ENCODE measurements at places on chromosomes 1 and 21.
A peak's percentile ranks its signal among the peaks of the same experiment; 100 is the strongest.

DNA sequence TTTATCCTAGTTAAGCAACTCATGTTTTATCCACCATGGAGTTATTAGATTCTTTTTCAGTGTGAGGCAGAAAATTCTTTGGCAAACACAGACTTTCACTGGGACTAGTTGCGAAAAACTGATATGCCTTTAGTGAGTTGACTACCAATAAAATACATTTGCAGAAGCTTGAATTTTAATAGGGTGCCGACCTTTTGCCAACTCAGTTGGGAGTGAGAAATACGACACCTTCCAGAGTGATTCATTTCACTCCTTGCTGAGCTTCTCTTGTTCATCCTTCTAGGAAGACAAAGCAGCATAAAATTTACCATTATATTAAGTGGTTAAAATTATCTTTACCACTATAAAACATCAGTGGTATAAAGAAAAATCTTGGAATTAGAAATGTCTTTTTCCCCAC, 1.2 kb upstream of the KRTAP23-1 start:
- no peak for DNase-seq

DNA sequence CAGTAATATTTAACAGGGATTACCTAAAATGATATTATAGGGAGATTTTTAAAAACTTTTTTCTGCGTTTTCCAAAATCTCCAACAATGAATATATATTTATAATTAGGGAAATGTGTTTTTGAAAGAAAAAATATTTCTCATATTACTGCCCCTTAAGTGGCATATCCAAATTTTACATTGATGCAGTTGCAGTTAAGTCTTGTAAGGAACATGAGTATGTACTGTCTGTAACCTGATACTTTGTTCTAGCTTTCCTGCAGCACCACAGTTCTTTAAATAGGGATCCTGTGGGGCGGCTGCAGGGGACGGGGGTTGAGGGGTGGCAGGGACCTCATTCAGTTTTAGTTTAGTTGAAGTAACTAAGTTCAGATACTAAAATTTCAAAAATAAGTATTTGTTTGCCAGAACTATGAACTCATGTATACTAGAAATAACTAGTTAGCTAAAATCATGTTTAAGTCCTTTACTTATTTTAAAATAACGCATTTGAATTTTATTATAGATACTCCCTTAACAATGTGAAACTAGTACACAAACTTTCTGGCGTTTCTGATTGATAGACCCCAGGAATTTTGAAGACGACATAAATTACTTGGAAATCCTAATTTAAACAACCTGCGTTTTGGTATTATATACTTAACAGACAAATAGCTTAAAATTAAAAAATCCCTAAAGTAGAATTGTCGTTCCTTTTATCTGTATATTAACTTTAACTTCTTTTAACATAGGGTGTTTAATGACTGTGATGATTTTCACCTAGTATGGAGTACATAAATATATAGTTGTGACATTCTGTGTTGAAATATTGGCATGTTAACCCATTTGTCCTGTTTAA, 639 bp upstream of the DNAJB4 start:
- DNase-seq, result peak; percentile 50

- DNase-seq, result no peak
These were observed 43.4 kb downstream of the SLC45A1 start for GRCh38 chr1:8361198-8361849.

- DNase-seq, result no peak
These were observed 28.5 kb downstream of the RAB3B start for GRCh38 chr1:51961954-51962353.

DNA sequence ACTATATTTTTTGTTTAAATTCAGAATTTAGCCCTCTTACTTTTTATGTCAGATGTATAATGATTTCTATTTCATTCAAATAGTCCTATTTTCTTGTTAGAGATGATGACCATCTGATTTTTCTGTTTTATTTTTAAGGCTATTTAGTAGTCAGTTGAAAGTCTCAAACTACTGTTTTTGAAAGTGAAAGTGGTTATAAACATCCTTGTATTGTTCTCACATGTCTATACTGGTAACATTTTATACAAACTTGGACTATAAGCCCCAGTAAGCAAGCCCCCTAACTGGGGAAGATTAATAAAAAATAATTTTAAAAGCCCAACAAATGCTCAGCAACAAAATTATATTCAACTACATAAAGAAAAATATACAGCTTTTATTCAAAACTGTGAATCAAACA, 271.3 kb upstream of the RGS18 start:
- no peak for DNase-seq
